Stimulated activated naive B cell treated with anti-CD40 and anti-IgM and Interleukin-4, amounts not matched to agents 10 μg/mL and 1 μg/mL and 100 μg/mL, for 72 hours (primary cell): ENCODE measurements at places on chromosomes 4 and X.

- no peak for DNase-seq
Measured at GRCh38 chrX:65697211-65697641, 29.8 kb downstream of the MSN start.

DNA sequence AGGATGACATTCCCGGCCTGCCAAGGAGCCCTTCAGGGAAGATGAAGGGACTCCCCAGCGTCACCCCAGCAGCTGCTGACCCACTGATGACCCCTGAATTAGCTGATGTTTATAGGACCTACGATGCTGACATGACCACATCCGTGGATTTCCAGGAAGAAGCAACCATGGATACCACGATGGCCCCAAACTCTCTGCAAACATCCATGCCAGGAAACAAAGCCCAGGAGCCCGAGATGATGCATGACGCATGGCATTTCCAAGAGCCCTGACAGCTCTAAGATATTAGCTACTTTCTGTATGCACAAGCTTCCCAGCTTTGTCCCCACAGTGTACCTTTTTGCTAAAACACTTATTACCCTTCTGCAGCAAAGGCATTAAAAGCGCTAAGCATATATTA, 14.4 kb downstream of the AMBN start:
- no peak for DNase-seq

- no peak for DNase-seq
Measured at GRCh38 chr4:48945981-48946380, 39.4 kb upstream of the OCIAD2 start.

DNA sequence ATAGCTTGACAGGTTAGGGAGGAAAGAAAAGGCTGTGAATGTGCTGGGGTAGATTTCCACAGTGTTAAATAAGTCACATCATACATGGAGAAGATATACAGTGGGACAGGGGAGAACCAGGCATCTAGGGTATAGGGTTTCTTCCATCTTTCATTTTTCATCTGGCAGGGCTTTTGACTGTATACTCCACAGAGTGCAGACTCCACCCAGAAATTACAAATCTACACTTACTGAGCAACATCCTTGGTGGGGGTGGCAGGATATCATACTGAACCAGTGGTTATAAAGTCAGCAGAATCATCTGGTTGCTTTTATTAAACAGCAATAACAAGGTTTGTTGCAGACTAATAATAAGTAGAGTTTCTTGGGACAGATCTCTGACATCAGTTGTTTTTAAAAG, 154.2 kb downstream of the NPNT start:
- DNase-seq = no peak

- DNase-seq = no peak
Measured at GRCh38 chrX:1516596-1517104, 20.3 kb downstream of the P2RY8 start.

DNA sequence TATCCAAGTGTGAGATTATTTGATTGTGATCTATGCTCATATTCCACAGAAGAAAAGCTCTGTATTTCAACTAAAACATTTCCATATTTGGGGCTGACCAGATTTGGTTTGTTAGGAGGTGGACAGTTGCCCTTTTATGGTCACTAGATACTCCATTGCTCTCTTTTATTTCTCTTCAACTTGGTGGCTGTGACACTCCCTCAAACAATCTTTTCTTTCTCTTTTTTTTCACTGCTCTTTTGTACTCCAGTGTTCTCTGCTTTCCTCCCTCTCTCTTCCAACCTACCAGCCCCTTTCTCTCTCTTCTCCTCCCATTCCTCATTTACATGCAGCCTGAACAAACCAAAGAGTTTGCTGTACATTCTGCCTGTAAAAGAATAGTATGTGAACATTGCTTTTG, 48.8 kb downstream of the RBPJ start:
- DNase-seq = no peak

- DNase-seq = no peak
Measured at GRCh38 chr4:1629699-1630083, 54.4 kb downstream of the FAM53A start.

DNA sequence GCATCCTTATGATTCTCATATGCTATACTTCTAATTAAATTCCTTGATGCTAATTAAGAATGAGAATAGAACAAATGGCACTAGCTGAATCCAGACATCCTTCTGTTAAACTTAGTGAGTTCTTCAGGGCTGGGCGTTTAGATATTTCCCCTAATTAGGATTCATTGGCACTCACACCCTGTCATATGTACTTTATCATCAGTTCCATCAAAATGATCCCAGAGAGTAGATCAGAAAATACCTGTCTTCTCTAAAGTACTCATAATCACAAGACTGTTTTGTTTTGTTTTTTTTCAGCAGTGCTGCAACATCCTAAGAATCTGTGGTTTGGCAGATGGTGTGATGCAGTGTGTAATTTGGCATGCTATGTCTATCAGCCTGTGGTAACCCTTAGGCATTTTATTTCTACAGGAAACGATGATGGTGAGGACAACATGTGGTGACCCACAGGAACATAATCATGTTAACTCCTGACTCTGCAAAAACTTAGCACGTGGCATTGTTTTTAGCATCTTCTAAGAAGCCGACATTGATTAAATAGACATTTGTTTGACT, 2528.4 kb downstream of the ARAP2 start:
- DNase-seq = no peak

- no peak for DNase-seq
Measured at GRCh38 chr4:62952366-62952765, 1456.9 kb downstream of the TECRL start.

GRCh38 chr4:156829201-156829873, 142.3 kb downstream of the PDGFC start:
- DNase-seq = no peak

DNA sequence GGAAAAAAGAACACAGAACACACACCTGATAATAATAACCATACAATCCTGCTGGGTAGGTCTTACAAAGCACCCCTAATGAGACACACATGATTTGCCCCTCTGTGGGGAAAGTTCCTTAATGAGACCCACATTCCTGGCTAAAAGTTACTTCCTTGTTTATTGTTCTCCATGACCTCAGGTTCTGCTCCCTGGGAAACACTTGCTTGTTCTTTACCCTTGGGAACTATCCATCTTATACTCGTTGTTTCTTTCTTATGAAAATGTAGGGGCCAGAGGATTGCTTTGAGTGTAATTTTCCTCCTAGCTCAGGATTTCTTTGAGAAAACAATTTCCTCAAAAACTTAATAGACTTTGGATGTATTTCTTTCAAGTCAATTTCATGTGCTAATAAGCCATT, 52.1 kb upstream of the PCDH10 start:
- no peak for DNase-seq

DNA sequence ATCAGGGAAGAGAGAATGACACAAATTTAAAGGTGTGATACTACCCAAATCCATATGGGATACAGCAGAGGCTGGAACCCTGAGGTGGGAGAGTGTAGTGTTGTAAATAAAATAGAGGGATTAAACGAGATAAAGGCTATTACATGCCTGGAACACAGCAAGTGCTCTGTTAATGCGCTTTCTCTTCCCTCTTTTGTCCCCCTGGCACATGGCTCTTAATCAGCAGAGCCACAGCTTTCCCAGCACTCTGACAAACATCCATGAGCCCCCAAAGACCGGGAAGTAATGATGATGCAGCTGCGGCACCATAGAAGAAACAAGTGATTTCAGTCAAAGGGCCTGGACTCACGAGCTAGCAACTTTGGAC, 85.9 kb downstream of the RASL11B start:
- no peak for DNase-seq

- no peak for DNase-seq
Measured at GRCh38 chr4:17030543-17030942, 132.1 kb upstream of the LDB2 start.

DNA sequence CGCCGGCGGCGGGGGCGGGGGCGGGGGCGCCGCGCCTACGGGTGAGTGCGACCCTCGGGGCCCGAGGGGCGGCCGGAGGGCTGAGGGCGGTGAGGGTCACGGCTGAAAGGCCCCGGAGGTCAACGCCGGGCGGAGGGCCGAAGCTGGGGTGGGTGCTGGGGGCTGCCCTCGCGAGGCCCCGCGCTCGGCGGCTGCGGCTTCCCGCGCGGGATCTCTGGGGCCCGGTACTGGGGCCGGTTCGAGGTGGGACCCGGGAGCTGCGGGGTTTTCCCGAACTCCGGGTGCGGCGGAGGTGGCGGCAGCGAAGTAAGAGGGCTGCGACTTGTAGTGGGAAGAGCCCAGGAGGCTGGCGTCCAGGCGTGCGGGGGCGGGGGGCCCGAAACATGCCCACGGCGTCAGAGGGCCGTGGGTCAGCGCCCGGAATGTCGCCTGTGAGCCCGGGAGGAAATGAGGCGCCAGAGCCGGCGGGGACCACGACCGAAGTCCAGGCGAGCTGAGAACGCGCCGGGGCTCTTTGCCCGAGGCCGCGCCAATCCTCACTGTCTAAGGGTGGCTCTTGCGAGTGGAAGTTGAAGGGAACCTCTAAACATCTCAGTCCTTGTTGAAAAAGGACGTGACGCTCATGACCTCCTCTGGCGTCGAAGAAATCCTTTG, 407 bp downstream of the IL13RA1 start:
- no peak for DNase-seq

- DNase-seq = no peak
Measured at GRCh38 chr4:12447451-12447850, 1018.8 kb upstream of the HS3ST1 start.

DNA sequence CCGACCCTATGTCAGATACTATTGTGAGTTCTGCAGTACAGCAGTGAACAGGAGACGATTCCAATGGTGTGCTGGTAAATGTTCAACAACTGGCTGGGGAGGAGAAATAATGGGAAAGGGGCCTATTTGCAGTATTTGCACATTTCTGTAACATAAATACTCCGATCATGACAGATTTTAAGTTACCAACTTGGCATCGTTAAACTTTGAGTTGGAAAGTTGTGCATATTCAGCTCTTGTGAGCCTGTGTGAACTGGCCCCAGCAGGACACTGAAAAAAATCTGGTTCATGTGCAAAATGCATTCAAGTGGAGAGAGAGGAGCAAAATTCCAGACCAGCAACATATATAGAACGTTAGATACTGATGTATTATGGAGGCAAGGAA, 175.0 kb downstream of the MAPK10 start:
- DNase-seq = no peak

DNA sequence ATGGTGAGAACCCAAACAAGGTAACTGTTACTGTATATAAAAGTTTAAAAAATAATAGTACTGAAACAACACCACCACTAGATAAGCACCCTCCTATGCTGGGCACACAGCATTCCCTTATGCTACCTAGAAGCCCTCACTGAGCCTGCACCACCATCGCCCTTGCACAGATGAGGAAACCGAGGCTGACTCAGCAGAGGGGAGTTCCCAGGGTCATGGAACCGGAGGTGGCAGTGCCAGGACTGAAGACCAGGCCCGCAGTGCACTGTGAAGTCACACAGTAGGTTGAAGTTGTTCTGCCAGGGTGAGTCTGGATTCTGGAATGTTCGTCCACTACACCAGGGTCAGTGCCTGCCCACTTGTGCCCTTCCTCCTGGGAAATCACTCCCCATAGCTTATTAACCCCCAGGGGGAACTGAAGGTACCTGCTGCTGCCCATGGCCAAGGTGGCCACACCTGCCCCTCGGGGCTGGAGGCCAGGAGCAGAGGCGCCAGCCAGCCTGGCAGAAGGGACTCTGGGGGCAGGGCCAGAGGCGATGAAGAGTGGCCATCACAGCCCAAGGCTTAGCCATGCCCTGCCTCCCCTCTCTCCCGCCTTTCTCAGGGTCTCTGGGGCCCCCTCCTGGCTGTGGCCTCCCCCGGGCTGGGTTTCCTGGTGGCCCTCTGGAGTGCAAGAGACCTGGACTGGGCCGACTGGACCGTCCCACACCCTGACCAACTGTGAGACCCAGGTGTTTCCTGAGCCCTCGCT, 15.1 kb upstream of the ABLIM2 start:
- DNase-seq = no peak
